NCI-H226 (cell line): ENCODE measurements at places on chromosomes 1 and 21.

DNA sequence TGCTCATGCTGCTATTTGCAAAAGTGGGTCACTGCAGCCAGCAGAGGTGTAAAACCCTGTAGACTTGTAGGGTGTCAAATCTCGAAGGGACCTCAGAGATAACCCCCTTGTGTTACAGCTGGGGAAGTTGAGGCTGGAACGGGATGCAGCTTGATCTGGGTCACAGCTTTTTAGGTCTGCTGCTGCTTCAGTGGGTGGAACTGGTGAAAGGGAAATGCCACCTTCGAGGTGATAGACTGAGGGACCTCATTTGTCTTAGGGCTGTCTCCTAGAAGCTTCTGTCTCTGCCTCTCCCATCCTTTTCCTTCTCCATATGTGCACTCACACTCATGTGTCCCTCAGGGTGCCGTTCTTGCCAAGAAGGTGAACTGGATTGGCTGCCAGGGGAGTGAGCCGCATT lies 35.4 kb downstream of the QSOX1 start:
- no peak for DNase-seq

- DNase-seq: no peak
These were observed 1.5 kb downstream of the TGFB2 start for GRCh38 chr1:218346391-218347204.

DNA sequence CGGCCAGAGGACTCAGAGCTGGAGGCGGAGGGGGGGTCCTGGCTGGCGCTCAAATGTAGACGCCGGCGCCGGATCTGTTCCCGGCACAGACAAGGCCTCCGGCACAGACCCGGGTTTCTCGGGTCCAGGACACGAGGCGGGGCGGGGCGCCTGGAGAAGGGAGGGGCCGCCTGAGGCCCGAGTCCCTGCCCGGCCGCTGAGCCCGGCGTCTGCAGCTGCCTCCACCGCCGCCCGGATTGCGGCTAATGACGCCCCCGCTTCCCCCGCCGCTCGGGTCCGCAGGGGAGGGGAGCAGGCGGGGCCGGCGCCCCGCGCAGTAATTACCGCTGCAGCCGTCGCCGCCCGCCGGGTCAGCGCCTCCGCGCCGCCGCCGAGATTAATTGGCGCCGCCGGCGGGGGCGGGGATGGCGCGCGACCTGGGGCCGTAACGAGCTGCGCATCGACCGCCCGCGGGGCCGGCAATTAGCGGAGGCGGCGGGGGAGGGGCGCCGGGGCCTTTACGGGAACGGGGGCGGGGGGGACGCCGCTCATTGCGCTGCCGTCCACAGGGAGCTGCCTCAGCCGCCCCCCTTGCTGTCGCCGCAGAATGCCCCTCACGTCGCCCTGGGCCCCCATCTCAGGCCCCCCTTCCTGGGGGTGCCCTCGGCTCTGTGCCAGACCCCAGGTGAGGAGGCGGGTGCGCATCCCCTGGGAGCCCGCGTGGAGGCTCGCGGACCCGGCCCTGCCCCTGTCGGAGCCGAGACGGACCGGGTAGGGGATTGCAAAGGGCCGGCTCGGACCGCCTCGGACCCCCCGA lies 17.3 kb downstream of the NOC2L start:
- DNase-seq: peak; percentile 80

GRCh38 chr21:26148071-26148839 lies 22.3 kb downstream of the APP start:
- no peak for DNase-seq

DNA sequence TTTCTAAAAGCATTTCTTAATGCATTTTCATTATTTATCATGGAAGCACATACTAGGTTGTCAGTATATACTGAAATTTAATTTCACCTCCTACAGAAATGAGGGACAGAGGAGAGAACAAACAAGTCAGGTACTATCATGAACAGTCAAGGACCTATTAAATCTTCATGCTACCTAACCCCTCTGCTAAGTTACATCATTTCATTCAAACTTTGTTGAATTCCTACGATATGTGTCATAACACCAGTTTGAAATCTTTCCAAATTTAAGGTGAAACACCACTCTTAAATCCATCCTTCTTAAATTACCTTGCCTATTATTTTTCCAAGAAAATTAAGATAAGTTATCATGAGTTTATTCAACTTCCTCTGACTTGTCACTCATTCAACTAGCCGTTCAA lies 78.9 kb downstream of the DENND1B start:
- peak; percentile 76 for DNase-seq

- no peak for DNase-seq
These were observed 77.9 kb downstream of the GALNT2 start for GRCh38 chr1:230144758-230145504.

GRCh38 chr1:204348722-204349121 lies 11.0 kb downstream of the PLEKHA6 start:
- DNase-seq: peak; percentile 25

DNA sequence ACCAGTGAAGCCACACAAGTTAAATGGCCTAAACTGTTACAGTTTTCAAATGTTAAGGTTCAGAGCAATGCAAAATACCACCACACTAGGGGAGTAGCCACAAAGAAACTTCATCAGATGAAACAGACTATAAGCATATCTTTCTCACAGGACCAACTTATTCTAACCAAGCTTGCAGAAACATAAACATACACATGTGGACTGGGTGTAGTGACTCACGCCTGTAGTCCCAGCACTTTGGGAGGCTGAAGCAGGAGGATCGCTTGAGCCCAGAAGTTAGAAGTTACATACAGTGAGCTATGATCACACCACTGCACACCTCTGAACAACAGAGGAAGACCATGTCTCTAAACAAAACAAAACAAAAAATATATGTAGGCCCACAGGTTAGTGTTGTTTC lies 17.3 kb downstream of the WDR47 start:
- no peak for DNase-seq

GRCh38 chr1:205986861-205987260 lies 16.3 kb downstream of the RAB7B start:
- DNase-seq: no peak
